Activated CD8-positive, alpha-beta memory T cell treated with anti-CD3 and anti-CD28 coated beads for 1 hour (primary cell): ENCODE measurements at places on chromosomes 3 and 15.

- peak; percentile 5 for DNase-seq
Measured at GRCh38 chr3:189355481-189356201, 183.9 kb downstream of the TPRG1 start.

DNA sequence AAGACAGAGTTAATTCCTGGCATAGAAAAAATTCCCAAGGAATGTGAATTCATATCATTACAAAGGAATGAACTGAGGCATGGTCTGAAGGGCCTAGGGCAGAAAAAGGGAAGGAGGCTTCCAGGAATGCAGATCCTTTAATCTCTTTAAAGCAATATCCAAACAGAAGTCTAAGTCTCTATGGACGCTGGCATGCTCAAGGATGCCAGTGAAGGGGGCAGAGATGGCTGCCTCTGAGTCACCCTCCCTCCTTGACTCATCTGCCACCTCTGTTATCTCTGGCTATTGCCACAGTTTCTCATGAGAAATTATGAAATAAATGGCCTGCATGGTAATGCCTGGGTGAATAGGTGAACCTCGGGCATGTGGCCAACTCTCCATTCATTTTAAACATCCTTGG lies 96.3 kb upstream of the BCL6 start:
- DNase-seq, result no peak

DNA sequence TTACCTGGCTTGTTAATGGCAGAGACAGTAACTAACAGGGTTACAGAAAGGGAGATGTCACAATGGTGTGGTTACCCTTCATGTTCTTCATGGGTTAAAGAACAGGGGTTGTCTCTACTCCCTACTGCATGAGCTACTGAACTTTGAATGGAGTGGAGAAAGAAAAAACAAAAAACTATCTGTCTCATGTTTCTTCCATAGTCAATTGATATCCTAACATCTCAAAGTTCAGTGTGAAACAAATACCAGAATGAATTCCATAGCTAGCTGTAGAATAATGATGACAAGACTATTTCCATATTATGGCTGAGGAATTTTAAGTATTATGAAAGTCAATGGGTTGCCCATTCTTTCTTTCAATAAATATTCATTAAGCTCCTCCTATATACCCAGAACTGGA lies 161.3 kb upstream of the LPP start:
- DNase-seq, result no peak

DNA sequence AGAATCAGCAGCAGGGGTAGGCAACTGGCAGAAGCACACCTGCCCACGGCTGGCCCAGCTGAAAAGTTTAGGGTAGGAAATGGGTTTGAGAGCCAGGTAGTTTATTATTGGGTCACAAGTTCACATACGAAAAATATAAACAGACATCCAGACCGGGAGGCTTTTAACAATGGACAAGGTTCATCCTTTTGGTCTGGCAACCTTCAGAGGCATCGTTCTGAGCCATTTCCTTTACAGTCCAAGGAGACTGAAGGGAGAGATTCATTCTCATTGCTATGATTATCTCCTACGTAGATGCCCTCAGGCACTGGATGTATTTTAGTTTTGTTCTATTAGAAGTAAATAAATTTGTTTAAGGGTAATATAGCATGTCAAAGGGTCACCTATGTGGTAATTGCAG lies 248.0 kb upstream of the THBS1 start:
- DNase-seq, result no peak

DNA sequence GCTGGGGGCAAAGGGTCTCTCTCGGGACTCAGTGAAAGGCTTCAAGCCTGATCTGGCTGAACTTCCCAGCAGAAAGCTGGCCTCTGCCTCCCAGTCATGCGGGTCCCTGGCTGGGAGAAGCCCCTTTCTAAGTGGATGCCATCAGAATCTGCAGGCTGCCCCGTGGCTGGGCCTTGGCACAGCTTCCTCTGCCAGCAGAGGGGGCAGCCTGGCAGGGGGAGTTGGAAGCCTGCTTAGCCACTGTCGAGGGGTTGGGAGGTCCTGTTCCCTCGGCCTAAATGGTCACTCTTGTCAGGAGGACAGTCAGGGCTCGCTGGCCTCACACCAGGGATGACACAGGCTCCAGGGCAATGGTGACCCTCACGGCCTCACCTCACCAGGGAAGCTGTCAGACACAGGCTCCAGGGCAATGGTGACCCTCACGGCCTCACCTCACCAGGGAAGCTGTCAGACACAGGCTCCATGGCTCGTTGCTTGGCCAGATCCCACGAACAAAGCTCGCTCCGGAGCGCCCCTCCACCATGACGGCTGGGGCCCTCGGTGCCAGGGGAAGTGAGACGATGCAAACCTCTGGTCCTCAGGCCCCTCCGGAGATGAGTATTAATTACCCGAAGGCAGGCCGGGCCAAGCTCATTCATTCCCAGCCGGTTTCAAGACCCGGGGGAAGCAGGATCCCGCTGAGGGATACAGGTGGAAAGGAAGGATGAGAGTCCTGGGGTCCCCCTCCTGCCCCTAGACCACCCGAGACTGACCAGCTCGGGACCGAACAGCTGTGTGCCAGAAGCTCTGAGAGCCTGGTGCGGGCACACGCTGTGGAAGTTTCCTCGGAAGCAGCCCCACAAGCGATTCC lies 151.0 kb downstream of the CHSY1 start:
- no peak for DNase-seq
